ENCODE measurements at places on chromosomes 6 and 20. TPM values are rescaled to one million over a fixed set of nuclear protein-coding genes. Genes with fewer than 3 reads are reported as not detected.

DNA sequence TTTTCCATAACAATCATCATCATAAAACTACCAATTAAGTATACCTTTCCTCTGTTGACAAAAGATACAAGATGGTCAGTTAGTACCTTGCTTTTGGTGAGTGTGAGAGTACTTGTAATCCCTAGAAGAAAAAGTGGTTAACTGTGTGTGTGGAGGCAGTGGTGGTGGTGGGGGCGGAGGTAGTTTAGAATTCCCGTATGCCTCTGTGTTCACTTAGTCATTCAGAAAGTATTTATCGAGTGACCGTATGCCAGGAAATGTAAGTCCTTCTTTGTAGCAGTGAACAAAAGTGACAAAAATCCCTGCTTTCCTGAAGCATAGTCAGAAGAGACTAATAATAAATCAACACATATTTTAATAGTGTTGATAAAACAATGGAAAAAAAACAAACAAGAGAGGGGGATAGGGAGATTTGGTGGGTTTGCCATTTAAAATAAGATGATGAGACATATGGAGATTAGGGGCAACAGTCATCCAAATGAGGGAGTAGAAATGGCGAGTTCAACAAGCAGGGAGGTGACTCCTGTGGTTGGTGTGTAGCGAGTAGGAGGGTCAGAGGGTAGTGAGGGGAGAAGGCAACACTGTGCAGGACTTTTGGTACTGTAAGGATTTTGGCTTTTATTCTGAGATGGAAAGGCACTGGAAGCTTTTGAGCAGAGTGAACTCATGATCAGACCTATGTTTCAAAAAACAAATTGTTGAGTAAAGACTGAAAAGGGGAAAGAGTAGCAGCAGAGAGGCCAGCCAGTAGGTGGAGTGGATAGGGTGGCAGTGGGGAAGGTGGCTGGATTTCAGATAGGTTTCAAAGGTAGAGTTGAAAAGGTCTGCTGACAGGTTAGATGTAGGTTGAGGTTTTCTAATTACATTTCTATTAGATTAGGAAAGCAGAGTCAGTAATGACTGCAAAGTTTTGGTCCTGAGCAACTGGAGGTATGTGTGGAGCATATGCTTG lies 40.3 kb upstream of the SIM1 start:
- no peak for DNase-seq

DNA sequence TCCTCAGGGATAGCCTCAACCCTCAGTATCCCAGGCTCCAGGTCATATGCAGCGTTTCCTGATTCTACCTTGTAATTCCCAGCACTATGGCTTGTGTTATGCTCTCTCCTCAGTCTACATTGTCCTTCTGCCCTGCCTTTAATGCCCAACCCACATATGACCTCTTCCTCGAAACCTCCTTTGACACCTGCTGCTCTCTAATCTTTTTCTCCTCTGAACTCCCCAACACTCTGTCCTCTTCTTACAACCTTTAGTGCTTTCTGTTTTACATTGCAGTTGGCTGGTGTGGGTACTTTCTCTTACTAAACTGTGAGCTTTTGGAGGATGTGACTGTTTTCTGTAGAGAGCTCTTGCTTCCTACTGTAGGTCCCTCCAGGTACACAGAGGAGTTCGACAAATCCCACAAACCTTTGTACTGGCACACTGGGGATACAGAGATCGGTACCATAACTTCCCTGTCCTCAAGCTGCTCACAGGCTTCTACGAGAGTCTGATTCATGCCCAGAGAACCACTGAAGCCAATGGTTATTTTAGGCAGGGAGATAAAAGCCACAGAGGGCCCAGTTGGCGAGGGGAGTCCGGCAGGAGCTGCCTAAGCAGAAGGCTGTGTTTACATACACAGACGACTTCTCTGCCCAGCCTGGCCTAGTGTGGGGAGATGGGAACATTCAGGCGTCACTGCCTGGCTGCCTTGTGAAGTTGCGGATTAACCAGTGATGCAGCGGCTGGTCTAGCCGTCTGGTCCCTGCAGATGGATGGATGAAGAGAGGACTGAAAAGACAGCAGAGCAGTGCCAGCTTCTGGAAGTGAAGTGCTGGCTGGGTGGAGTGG lies 8.4 kb upstream of the EPB41L1 start:
- DNase-seq = no peak

- no peak for DNase-seq
Measured at GRCh38 chr6:149182262-149182661, 135.2 kb upstream of the TAB2 start.

DNA sequence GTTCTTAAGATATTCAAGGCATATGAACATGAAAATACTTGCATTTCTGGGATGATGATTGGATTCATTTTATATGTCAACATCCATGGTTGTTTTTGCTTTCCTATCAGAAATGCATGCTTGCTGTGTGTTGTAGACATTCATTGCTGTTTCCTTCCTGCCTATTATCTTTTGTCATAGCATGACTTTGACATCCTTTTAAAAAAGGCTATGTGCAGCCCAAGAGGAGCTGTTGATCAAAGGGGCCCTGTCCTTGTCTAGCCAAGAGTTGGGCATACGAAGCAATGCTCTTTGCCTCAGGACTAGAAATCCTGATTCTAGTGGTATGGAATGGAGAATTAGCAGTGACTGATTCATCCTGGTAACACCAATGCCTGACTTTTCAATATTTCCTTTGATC lies 143.1 kb downstream of the RNF144B start:
- DNase-seq = no peak

DNA sequence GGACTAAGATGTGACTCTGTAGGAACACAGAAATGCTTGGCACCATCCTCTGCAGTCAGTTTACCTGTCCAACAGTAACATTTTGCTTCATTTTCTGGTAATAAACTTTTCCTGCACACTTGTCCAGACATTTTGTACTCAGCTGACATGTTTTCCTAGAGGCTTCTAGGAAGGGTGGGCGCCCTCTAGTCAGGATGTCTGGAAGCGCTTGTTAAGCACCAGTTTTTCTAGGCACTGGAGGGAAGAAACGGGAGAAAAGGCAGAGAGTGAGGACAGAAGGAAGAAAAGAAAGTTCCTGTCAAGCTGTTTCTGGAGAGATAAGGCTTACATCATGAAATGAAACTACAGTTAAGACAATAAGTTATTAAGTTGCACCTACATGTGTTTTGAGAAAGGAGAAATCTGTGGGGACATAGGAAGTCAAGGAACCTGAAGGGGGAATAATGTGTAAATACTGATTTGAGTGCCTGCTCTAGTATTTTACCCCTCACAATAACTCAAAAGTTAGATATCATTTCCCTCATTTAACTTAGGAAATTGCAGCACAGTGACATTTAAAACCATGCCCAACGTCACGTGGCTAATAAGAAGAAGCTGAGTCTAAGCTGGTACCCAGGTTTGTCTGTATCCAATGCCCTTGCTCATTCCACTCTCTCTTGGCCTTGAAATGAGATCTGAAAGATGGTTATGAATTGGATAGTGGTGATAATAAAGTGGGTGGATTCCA lies 42.7 kb upstream of the TNFRSF21 start:
- no peak for DNase-seq

- no peak for DNase-seq
Measured at GRCh38 chr6:35076997-35077712, 64.0 kb downstream of the TCP11 start.

GRCh38 chr6:133595111-133595761 lies 293.7 kb upstream of the TCF21 start:
- DNase-seq = no peak

- no peak for DNase-seq
Measured at GRCh38 chr6:36542041-36542440, 5.2 kb downstream of the STK38 start.

GRCh38 chr6:100155141-100155540 lies 161.1 kb upstream of the MCHR2 start:
- DNase-seq = no peak

DNA sequence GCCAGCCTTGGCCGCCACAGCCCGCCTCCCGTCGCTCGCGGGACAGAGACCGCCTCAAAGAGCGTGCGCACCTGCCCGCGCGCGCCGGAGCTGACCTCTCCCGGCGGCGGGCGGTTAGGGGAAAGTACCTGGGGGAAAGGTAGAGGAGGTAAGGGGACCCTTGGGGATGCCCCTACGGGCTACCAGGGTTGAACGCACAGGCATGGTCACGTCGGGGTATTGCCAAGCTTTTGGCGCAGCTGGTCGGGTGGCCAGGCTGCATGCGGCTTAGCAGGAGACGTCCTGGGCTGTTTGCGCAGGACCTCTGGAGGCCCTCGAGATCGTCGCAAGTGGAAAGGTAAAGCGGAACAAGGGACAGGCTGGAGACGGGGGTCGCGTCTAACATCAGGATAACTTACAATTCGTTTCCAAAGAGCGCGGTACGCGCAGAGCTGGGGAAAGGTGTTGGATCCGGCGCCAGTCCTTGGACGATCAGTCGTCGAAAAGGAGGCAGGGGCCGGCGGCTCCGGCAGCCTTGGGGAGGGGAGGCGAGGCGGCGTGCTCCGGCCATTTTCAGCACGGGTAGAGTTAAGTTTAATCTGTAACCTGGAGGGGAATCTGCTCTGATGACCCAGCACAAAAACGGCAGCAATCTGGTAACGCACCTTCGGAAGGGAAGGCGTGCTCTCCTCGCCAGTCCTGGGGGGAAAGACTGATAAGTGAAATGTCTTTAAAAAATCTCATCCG lies 9.0 kb downstream of the GNAS-AS1 start:
- DNase-seq = no peak

DNA sequence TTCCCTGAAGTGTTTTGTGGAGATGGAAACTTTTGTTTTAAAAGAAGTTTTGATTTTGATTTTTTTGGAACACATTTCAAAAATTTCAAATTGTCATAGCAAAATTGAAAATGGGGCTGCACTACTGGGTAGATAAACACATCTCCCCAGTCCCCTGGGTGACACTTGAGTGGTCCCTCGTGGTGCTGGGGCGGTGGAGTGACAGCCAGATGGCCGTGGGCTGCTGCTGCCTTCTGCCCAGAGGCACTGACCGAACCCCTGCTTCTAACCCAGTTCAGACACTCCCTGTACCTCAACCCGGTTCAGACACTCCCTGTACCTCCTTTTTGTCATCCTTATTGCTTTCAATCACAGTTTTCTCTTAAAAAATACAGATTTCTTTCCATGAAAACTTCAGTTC lies 69.9 kb upstream of the SYNJ2 start:
- no peak for DNase-seq

- DNase-seq = no peak
Measured at GRCh38 chr6:104162036-104162669, 697.6 kb downstream of the HACE1 start.

- DNase-seq = peak; percentile 37
Measured at GRCh38 chr6:39892490-39893129, 41.7 kb downstream of the MOCS1 start.

GRCh38 chr6:170088582-170088955 lies 202.3 kb downstream of the DLL1 start:
- DNase-seq = peak; percentile 8

DNA sequence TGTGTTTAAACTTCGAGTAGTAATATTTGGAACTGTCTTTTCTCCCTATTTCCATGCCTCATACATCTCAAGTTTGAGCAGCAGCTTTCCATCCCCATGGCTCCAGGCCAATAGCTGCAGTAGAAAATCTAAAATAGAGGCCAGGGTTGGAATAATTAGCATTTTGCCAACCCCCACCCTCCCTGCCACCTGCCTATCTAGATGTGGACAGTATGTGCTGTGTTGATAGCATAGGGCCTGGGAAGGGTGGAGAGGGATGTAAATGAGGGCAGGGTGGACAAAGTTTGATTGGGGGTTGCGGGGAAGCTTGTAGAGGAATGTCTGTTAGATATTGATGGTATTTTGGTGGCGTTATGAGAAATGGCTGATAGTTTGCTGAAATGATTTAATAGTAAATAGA lies 5.6 kb downstream of the TOP1 start:
- DNase-seq = no peak

GRCh38 chr20:23541330-23541729 lies 27.0 kb downstream of the CST9L start:
- no peak for DNase-seq

DNA sequence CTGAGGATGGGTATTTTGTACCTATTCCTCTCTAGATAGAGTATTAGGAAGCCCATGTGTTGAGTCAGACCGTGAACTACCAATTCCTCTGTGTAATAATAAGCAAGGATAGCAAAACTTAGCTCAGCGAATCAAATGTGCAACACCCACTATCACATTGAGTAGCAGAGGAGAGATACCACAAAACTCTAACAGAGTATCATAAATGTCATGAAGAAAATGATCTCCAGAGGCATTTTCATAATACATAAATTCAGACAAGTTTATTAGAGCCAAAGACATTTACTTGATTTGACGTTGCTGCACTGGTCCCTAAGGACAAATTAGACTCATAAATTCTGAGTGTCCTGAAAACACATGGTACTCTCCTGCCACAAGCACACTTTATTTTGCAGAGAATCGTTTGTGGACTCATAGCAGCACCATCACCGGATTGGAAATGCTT lies 245.2 kb downstream of the HAO1 start:
- DNase-seq = no peak

DNA sequence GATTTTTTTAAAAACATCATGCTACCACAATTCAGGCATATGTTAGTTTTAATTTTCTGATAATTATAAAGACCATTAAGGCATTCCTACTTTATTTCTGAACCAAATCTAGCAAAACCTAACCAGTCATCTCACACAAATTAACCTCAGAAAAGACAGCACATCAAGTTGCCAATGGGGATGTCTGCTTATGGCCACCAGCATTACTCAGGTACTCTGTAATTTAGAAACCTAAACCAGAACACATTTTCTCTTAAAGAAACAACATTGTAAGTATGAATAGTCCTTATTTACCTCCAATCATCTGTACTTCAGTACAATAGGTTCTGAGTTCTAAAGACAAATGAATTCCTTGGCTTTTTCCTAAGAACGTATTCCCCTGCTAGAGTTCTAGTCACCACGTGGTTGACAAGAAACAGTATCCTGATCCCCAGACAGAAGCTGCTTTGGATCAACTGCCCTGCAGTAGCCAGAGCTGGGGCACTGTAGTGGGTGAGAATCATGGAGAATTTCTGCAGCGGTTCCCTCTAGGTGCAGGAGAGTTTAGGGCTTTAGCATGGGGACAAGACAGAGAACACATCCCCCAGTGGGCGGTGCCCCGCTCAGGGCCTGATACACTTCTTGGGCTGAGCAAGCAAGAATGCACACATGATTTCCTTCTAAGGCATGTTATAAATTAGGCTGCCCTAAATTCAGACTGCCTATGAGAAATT lies 15.4 kb downstream of the GCLC start:
- no peak for DNase-seq

Gene LTB
- total RNA-seq = 52.3 TPM

Gene GSTA3
- not detected for total RNA-seq

Gene TMEM244
- not detected for total RNA-seq

Gene COX7A2
- 592 TPM for total RNA-seq

Gene ID1
- total RNA-seq = 2.4 TPM

Gene FHL5
- total RNA-seq = not detected

Gene TRIM31
- not detected for total RNA-seq

Gene BMP7
- total RNA-seq = not detected

Gene NRSN1
- not detected for total RNA-seq
